ENCODE measurements at places on chromosomes 1 and 21.

- peak; percentile 18 for DNase-seq
Measured at GRCh38 chr1:244918421-244919319, 54.3 kb upstream of the HNRNPU start.

GRCh38 chr1:1067860-1068516, 6.1 kb downstream of the RNF223 start:
- no peak for DNase-seq

DNA sequence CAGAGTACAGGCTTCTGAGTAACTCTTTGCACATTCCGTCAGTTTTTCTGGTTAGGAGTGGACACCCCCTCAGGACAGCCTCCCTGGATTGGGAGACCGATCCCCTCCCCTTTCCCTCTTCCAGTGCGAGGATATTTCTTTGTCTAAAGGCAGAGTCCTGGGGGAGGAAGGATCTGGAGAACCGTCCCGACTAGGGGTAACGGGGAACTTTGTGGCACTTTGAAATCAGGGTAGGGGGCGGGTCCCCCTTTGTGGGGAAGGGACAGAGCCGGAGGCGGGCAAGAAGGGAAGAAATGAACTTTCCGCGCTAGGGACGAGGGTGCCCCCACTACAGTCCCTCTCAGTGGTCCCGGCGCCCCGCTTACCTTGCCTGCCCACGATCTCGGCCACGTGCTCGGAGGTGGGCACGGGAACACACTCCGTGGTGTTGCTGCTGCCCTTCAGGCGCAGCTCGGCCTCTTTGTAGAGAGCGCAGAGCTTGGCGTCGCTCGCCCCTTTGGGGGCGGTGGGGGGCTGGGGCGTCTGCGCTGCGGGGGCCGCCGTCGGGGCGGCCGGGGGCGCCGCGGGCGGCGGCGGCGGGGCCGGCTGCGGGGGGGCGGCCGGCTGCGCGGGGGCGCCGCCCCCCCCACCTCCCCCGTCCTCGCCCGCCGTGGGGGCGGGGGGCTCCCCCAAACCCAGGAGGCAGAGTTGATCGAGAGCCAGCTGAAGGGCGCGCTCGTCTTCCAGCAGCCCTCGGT, 917 bp downstream of the MEX3A start:
- DNase-seq, result no peak

- no peak for DNase-seq
Measured at GRCh38 chr1:203078478-203078877, 7.3 kb downstream of the MYOG start.

DNA sequence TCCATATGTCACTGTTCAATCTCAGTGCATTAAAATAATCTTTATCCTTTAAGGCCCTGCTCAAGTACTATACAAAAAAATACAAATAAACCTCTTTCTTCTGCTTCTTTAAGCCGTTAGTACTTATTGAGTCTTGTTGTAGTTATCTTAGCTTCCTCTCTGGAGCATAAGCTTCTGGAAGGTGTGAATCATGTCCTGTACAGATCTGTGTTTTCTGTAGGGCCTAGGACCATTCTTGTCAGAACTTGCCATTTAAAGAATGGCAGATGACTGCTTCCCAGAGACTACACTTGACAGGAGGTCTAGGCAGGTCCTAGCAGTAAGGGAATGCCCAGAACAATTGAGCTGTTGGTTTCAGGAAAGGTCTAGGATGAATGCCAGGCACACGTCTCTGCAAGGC, 12.9 kb downstream of the NEK7 start:
- no peak for DNase-seq

DNA sequence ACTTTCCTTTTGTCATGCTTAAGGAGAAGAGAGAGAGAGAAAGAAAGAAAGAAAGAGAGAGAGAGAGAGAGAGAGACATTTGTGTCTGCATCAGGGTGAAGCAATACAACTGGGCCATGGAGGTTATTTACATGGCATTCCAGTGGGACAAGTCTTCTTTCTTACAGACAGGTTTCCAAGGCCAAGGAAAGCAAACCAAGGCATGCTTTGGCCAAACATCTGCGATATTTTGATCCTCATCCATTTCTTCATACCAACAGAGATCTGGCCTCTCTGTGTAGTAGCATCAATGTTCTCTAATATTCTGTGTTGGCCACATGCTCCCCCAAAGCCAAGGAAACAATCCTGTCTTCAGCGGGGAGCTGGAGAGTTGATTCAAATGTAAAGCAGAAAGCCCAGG, 292.1 kb downstream of the SETD4 start:
- DNase-seq, result no peak

GRCh38 chr1:218705391-218705790, 360.3 kb downstream of the TGFB2 start:
- DNase-seq, result no peak

- DNase-seq, result no peak
Measured at GRCh38 chr1:51009381-51009780, 39.3 kb downstream of the CDKN2C start.

DNA sequence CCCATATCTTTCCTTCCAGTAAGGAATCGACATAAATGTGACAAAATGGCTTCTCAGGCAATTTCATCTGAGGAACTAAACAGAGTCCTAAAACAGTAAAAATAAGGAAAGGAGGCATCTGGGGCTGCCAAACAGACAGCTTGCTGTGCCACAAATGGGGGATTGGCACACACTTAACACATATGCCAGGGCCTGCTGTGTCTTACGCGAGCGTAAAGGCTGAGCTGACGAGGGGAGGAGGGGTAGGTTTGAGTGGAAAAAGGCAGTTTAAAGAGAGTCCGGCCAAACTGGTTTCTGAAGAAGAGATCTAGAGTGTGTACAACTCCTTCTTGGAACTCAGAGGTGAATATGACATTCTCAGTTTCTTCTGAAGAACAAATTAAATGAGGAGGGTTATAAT, 244.1 kb upstream of the MAP1LC3C start:
- no peak for DNase-seq

GRCh38 chr1:214165850-214166374, 115.0 kb upstream of the SMYD2 start:
- DNase-seq, result no peak

DNA sequence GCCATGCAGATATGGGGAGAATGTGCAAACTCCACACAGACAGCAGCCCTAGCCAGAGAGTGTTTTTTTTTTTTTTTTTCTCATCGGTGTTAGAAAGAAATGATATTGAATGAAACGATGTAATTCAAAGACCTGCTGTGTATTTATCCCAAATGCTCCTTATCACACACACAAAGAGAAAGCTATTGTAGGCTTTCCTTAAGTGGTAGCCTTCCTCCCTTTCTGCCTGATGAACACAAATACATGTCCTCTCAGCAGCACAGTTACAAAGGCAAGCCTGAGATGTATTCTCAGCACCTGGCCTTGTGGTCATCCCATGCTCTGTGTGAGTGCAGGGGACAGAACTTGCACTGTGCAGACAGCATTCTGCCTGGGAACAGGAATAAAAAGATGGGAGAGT, 93.8 kb downstream of the PLPPR5 start:
- no peak for DNase-seq

GRCh38 chr21:20523191-20523590, 475.0 kb upstream of the NCAM2 start:
- DNase-seq, result no peak

GRCh38 chr1:160451119-160451858, 50.9 kb downstream of the VANGL2 start:
- no peak for DNase-seq

DNA sequence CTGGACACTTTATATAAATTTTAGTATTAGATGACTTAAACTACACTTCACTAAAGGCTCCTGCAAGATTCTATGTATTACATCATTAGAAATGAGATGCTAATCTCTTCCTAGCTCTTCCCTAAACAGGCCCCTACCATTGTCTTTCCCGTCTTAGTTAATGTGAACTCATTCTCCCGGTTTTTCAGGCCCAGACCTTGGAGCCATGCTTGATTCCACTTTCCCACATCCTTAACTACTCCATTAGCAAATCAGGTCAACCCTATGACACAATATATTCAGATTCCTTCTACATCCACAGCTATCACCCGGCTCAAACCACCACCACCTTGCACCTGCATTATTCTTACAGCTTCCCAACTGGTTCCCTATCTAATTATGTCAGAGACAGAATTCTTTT, 73.3 kb downstream of the NVL start:
- no peak for DNase-seq

- DNase-seq, result peak; percentile 50
Measured at GRCh38 chr1:26161415-26162219, 2.7 kb downstream of the FAM110D start.

DNA sequence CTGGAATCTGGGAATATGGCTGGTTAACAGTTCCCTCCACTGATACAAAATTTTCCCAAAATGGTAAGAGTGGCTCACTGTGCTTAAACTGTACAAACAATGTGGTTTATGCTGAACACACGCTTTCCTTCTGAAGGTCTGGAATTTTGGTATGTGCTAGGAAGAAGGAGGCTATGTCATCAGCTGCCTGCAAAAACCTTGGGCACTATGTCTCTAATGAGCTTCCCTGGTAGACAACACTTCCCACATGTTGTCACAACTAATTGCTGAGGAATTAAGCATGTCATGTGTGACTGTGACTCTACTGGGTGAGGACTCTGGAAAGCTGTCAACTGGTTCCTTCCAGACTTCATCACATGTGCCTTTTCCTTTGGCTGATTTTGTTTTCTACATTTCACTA, 29.2 kb downstream of the IPP start:
- DNase-seq, result no peak

- DNase-seq, result no peak
Measured at GRCh38 chr1:14949836-14950713, 203.5 kb upstream of the TMEM51 start.

DNA sequence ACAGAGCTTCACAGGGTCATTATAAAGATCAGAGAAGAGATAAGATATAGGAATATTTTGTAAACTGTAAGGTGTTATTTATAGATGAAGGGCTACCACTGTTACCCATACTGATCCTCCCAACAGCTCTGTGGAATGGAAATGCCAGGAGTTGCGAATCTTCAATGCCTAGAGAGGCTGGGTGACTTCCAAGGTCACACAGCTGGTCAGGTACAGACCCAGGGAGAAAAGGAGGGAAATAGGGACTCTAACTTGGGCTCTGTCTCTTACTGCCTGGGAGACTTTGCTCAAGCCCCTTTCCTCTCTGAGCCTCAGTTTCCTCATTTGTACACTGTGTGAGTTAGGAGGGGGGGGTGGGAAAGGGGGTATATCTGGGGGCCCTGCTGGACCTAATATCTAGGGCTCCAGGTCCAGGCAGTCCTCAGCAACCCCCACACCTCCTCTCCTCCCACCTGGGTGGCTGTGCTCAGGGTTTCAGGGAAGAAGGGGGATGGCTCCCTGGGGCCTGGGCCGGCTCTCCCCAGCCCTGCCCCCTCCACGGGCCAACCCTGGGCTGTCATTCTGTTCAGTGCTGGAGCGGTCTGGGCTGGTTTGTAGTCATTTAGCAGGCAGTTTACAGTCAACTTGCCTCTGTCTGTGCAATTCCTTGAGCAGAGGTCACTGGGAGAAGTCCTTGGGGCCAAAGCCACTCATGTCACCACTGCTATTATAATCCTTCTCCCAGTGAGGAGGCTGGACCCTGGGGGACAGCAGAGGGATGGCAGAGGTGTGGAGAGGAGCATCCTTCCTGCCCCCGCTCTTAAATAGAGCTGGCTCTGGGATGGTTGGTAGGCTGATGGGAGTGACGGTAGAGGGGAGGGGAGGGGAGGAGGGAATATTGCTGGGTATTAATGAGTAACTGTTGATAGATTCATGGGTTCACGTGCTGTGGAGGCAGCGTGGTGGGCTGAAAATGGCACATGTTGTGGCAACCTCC, 1.7 kb downstream of the BSND start:
- no peak for DNase-seq

GRCh38 chr21:34037009-34037795, 36.2 kb upstream of the MRPS6 start:
- DNase-seq, result no peak

- no peak for DNase-seq
Measured at GRCh38 chr21:15367061-15367626, 302.3 kb upstream of the NRIP1 start.

DNA sequence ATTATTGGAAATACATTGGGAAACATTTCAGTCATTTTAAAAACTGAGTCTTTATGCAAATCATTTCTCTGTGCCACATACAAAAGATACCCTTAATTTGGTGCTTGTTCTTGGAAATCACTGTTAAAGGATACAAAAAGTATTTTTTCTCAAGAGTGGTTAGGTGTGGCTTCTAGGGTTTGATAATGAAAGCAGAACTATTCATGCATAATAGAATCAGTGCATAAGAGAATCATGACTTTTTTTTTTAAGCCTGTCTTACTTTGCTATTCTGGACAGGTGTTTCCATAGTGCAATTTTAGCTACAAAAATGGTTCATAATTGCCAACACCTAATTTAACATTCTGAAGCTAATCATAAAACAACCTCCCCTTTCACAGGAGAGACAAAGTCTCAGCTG, 233.0 kb upstream of the NRIP1 start:
- DNase-seq, result no peak

DNA sequence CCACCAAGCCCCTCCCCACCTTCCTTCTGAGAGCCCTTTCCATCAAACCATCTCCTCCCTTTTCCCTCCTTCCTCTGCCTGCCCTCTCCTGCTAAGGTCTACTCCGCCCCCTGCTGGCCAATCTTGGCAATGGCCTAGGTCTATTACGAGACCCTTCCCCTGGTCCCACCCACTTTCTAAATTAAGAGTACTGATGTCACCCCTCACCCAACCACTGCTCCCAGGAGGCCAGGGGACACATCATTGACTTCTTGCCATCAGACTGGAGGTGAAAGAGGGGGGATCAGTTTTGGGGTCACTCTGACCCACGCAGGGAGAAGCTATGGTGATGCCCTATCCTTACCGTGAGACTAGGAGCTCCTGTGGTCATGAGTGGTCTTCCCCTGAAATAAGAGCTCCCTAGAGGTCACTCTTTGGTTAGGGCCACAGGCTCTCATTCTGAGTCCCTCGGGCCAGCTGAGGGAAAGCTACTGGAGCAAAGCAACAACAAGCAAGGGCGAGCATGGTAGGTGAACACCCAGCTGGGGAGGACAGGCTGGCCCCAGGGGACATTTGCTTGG, 34.6 kb upstream of the S100A7 start:
- peak; percentile 65 for DNase-seq

DNA sequence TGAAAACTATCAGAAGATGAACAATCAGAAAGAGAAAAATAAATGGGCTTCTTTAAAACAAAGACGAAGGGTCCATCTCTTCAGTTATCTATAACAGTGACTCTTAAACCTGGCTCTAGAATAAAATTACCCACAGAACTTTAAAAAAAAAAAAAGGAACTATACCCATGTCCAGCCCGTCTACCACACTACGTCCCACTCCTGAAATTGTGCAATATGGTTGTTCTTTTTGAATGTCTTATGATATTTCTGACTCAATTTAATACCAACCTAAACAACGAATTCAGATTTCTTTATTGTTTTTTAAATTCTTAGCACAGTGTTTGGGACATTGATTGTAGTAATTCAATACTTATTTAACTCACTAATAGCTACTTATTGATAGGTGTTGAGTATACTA, 246.3 kb downstream of the DPYD start:
- DNase-seq, result no peak
